ENCODE measurements at places on chromosomes 3 and 15.

DNA sequence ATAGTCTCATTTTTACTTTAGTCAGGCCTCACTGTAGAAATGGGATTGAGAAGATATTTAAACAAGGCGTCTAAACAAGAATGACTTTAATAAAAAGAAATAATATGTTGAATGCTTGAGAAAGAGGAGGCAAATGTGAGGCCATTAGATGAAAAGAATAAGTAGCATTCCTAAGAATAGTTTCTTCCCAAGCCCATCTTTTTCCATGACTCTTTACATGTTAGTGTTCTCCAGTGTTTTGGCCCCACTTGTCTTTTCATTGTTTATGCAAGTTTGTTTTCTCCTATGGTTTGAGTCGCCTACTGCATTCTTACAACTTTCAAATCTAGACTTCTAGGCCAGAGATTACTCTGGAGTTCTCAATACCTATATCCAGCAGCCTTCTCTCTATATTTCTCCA, 39.0 kb downstream of the TSC22D2 start:
- DNase-seq: no peak

DNA sequence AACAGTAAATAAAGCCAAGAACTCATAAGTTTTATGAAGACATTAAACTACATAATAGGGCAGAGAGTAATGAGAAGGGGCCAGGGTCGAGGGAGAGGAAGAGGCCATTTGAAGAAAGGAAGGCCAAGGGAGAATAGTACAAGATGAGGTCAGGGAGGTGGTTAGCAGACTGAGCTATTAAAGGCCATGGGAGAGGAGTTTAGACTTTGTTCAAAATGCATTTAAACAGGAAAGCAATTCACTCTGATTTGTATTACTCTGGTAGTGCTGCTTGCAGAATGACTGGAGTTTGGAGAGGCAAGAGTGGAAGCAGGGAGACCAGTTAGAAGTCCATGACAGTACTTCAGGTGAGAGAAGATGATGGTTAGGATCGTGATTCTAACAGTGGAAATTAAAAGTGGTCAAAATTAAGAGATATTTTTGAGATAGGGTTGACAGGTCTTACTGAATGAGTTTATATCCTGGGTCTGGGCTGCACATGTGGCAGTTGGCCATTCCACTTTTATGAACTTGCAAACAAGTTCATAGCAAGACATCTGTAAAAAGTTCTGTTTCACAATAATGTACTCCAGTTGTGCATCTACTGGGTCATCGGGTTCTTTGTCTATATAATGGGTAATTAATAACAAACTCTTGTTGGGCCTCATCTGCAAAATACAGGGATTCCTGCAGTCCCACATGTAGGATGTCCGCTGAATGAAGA, 16.3 kb downstream of the PPP2R3A start:
- no peak for DNase-seq

- no peak for DNase-seq
Observed at GRCh38 chr3:187810021-187810446, 64.8 kb upstream of the BCL6 start.

DNA sequence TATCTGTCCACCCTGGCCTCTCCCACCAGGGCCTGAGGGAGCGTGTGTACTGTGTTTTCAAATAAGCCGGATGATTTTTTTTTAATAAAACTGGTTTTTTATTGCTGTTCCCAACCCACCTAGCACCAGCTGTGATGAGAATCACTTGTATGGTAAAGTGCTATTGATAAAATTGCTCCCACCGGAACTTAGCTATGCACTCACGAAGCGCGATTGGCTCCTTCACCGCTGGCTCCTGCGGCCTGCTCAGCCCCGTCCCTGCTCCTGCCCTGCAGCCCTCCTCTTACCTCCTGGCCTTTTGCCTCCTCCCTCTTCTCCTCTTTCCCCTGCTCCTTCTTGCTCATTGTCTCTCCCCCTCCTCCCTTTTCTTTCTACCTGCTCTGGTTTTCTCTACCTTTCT, 183.7 kb downstream of the TLE3 start:
- no peak for DNase-seq

- DNase-seq: no peak
Observed at GRCh38 chr3:7760718-7761117, 740.9 kb upstream of the LMCD1 start.

GRCh38 chr15:96627031-96627568, 296.6 kb downstream of the NR2F2 start:
- no peak for DNase-seq

DNA sequence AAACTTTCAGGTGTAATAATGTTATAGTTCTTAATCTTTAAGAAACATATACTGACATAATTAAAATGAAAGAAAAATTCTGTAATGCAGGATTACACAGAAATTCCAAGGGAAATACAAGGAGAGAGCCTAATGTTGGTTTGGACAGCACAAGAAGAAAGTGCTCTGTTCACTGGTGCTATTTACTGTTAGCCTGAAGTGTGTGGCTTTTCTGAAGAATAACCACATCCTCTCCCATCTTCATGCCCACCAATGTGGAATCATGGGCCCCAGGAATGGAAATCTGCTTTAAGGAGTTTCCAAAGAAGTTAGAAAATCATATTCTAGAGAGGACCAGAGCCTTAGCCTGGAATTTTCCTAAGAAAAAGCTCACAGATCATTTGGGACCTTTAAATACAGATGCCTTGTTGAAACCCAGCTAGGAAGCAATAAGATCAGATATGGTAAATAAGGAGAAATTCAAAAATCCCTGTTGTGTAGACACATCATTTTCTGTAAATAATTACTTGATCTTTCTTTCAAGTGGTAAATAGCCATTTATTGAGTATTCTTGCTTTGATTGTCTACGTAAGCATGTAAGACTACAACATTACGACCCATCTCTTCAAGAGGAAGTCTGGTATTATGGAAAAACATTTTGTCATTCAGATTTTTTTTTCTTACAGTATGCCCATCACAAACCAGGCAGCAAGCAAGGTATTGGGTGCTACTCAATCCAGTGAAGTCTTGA, 10.3 kb upstream of the USP50 start:
- no peak for DNase-seq

GRCh38 chr3:32880225-32880624, 62.4 kb downstream of the TRIM71 start:
- no peak for DNase-seq

GRCh38 chr15:89551550-89551949, 23.7 kb upstream of the TICRR start:
- DNase-seq: no peak

DNA sequence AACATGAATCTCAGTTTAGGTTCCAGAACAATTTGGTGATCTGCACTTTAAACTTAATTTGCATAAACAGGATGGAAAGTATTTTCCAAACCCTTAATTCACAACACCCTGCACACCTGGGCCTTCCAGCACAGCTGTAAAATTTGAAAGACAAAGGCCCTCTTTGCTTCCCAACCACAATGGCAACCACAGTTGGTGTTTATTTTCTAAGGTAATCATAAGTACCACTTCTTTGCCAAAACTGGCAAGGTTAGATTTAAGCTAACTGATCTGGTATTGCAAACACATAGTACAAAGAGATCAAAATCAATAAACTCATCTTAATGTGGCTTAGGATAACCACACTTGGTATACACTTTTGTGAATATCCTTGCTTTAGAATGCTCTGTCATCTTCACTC, 4.1 kb downstream of the LRIG1 start:
- no peak for DNase-seq

GRCh38 chr3:632571-633170, 436.1 kb downstream of the CHL1 start:
- DNase-seq: no peak

GRCh38 chr15:79561982-79562381, 129.8 kb downstream of the MINAR1 start:
- no peak for DNase-seq

- DNase-seq: peak; percentile 56
Observed at GRCh38 chr3:118884748-118885206, 149.9 kb downstream of the IGSF11 start.

DNA sequence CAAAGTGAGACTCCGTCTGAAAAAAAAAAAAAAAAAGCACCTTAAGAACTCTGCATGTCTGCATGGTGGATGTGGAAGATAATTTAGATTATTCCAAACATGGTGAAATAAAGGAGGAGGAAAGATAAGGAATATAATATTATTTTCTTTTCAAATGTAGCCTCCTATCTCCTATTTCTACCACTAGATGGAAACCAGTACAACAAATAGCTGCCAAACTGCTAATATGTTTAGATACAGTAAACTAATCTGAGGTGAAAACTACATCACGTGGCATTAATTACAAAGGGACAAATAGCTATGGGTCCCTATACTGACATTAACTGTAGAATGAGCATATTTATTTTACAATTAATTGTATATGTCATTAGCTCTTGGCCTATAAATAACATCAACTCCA, 197.8 kb downstream of the TBC1D5 start:
- DNase-seq: no peak

DNA sequence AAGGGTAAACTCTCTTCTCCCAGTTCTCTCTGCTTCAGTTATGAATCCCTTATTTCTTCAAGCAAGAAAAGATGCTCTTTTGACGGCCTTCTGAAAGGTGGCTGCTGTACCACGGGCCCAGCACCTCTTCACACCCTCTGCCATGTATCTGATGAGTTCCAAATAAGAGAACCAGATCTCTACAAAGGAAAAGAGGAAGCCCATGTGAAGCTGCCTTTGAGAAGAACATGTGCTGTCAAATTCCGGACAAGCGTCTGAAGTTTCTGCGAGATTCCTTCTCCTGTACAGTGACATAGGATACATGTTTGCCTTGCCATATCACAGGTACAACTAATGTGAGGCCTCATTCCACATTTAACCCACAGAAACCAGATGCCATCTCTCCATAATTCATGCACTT, 59.2 kb downstream of the SH3BP5 start:
- DNase-seq: no peak

DNA sequence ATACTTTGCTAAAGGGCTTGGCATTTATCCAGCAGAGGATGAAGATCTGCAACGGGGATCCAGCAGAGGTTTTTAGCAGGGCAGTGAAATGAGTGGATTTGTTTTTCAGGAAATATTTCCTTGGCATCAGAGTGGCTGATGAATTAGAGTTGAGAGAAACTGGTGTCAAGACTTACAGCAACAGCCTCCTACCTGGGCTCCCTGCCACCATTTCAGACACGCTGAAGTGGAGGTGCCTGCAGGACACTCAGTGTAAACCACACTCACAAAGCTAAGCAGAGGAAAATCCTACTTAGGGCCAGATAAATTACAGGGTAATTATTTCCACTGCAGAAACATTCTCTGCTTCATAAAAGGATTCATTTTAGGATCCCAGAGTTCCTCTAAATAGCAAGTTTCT, 519.7 kb downstream of the FGF12 start:
- no peak for DNase-seq

DNA sequence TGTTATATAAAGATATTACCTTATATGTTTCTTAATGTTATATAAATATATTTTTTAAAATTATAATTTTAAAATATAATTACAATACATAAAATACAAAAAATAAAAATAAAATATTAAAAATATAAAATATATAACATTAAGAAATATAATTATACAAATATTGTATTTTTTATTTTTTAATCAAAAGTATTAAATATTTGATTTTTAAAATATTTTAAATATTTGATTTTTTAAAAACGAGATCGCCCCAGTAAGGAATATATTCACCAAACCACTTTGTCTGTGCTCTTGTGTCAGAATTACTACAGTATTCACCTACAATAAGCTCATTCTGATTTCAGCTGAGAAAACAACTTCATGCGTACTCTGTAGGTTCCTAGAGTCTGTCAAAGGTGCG, 89.1 kb downstream of the ETFA start:
- no peak for DNase-seq

GRCh38 chr3:176587089-176587488, 610.2 kb downstream of the TBL1XR1 start:
- no peak for DNase-seq

GRCh38 chr15:90165659-90166489, 35.3 kb upstream of the SEMA4B start:
- DNase-seq: no peak

DNA sequence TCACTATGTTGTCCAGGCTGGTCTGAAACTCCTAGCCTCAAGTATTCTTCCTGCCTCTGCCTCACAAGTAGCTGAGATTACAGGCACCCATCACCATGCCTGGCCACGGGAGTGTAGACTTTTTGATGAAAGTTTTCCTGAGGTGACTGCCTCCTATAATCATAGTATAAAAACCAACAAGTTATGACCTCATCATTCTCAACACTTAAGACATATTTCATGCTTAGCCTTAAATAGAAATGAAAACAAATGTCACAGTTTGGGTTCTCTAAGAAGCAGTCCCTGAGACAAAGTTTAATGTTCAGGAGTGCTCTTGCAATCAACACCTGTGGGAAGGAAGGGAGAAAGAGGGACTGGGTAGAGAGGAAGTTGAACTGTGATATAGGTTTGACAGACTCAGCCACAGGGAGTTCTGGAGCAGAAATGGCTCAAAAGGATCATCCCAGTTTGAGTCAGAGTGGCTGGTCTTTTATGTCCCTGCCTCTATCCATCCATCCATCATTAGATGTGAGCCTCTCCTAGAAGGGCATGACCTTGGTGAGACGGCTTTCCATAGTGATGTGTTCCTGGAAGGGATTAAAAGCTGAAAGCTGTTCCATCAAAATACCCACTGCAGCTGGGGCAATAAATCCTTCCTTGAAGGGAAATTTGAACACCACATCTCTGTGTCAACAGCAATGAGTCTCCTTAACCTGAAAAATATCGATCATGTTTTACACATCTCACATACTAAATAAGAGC, 16.2 kb upstream of the ABHD5 start:
- DNase-seq: no peak

GRCh38 chr3:40240921-40241320, 68.6 kb upstream of the EIF1B start:
- no peak for DNase-seq

GRCh38 chr15:45111390-45112142, 2.4 kb downstream of the DUOX2 start:
- no peak for DNase-seq

DNA sequence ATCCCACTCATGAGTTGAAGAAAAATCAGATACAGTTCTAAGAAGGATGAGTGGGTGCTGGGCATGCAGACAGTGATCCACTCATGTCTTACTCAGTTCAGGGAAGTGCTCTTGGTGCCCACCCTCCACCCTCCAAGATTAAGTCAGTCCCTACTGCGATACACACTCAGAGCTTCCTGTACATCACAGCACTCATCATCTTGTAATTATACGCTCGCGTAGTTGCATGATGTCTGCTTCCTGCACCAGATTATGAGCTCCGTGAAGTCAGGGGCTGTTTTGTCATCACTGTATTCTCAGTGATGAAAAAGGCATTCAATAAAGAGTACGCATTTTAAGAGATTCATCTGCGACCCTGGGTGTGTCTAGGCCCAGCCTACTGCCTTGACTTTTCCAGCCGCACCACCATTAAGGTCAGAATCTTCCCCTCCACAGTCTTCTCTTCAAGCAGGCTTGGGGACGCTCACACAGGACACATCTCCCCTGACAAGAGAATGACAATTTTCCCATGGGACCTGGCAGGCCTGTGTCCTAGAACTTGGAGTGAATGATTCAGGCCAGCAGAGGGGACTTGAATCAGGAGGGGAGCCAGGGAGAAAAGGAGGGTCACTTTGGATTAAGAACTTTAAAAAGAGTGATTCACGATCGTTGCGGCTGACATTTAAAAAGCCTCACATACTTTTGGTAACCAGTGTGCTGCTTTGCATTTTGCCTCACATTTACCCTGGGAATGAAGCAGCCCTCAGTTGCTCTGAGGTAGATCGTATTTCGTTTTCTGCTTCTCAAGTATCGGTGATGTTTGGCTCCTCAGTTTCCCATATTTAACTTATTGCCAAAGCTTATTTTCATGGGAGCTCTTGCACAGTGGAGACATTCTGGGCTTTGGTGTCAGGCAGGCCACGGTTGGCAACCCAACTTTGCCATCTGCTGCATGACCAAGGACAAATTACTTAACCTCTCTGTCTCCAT, 7.9 kb upstream of the PDE8A start:
- no peak for DNase-seq

GRCh38 chr15:25887870-25888269, 24.7 kb upstream of the ATP10A start:
- no peak for DNase-seq

Data from stimulated activated CD8-positive, alpha-beta memory T cell treated with anti-CD3 and anti-CD28 coated beads, Interleukin-15, amount 100 ng/mL, for 4 hours (primary cell).